Smooth muscle cell of the coronary artery (primary cell): ENCODE measurements at places on chromosomes 6 and 20. TPM values are rescaled to one million over a fixed set of nuclear protein-coding genes. Genes with fewer than 3 reads are reported as not detected.

The BPI gene
- 0.12 and 0.30 TPM in 2 replicates for total RNA-seq

The SPEF1 gene
- total RNA-seq, result 0.08 and 0.12 TPM in 2 replicates

The CD24 gene
- 8.0 TPM in 1 of 2 replicates, not detected in the other for total RNA-seq

The TRIM15 gene
- not detected in 2 replicates for total RNA-seq

The DNMT3B gene
- total RNA-seq, result 2.0 and 2.3 TPM in 2 replicates

The RGS17 gene
- 2.7 and 12.7 TPM in 2 replicates for total RNA-seq

The CFB gene
- total RNA-seq, result 15.0 and 108 TPM in 2 replicates

The BPIFB4 gene
- total RNA-seq, result 0.23 TPM in 1 of 2 replicates, not detected in the other
